SK-N-SH (cell line): ENCODE measurements at places on chromosomes 4 and X.
A peak's percentile ranks its signal among the peaks of the same experiment; 100 is the strongest.

- no peak for DNase-seq
Measured at GRCh38 chr4:88807499-88807898, 109.9 kb upstream of the NAP1L5 start.

- DNase-seq, result peak; percentile 32
Measured at GRCh38 chr4:60865273-60865672, 334.9 kb upstream of the ADGRL3 start.

- no peak for DNase-seq
Measured at GRCh38 chr4:91422011-91422410, 881.8 kb upstream of the GRID2 start.

GRCh38 chr4:47444031-47444430 is 19.5 kb downstream of the COMMD8 start:
- no peak for DNase-seq

- no peak for DNase-seq
Measured at GRCh38 chrX:46543441-46543840, 1.8 kb downstream of the ZNF674 start.

DNA sequence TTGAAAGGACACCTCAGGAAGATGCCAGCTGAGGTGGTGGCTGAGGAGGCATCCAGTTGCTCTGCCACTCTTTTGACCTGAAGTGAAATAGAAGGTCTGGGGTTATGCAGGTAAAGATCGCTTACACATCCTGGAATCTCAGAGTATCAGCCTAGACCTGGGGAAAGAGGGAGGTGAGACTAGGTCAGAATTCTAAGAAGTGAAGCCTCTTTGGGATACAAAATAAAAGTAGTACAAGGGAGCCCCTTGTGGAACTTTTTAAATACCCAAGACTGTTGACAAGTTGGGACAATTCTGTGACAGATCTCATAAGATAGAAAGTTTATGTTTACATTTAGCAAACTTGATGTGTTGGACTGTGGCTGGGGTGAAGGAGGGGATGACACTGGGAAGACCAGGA is 263.1 kb downstream of the SPRY1 start:
- DNase-seq, result no peak

- DNase-seq, result no peak
Measured at GRCh38 chr4:94634271-94634670, 123.5 kb upstream of the BMPR1B start.

DNA sequence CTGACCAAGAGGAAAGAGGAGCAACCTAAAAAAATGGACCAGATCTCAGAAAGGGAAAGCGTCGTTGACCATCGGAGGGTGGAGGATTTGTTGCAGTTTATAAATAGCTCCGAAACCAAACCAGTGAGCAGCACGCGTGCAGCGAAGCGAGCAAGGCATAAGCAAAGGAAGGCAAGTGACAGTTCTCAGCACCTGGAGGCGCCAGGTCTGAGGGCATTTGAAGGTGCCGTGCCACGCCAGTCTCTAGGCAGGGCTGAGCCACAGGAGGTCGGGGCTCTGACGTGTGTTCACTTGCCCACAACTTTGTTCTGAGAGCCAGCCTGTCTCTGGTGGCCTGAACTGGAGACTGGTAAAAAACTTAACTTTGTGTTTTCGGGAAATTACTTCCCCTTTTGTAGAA is 59.7 kb downstream of the TNIP2 start:
- no peak for DNase-seq

- DNase-seq, result peak; percentile 79
Measured at GRCh38 chrX:70433848-70434351, 10.7 kb upstream of the DLG3 start.
